ENCODE measurements at places on chromosomes 2 and 18.

GRCh38 chr2:138475277-138475776, 26.2 kb upstream of the SPOPL start:
- DNase-seq = no peak

DNA sequence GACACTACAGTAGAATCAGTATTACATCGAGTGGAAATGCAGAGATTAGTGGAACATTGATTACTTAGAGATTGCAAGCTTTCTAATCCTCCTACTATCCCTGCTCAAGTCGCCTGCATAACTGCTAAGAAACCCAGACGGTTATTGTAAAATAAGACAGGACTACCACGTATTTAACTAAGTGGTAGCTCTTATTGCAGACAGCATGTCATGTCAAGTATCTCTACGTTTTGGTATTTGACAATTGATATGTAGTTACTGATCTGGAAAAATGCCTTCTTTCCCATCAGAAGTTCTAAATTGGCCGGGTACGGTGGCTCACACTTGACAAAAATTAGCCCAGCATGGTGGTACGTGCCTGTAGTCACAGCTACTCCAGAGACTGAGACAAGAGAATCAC, 404.1 kb downstream of the CBLN2 start:
- no peak for DNase-seq

DNA sequence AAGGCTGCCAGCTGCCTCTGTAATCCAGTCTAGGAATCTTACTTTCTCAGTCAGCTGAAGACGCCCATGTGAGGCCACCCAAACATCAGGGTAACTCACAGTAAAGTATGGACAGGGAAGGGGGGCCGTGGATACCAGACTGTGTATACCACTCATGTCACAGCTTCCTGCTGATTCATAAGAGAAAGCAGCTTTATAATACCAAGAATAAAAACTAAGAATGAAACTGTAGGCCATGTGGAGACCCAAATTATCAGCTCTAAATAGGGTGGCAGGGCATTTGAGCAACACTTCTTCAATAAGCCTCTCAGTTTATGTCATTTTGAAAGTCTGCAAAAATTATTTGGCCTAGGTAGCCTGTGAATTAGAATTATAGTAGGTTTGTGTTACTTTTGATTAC, 115.0 kb upstream of the CDCA7 start:
- peak; percentile 85 for DNase-seq

DNA sequence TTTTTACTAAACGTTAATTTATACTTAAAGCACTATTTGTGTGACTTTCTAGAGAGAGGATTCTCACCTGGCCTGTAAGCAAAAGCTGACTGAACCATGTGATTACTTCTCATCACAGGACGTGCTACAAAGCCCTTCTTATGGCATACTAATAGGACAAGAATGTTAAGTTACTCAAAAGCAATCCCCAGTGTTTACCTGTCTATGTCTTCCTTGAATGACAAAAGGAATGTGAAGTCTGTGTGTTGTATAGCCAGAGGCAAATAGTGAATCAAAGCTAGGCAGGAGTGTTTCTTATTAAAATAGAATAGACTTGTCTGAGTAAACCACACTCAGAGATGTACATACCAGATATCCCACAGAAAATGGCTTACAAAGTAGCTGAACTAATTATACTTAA, 1465.5 kb downstream of the SUCLG1 start:
- DNase-seq = no peak

GRCh38 chr2:238226698-238227586, 12.9 kb downstream of the HES6 start:
- DNase-seq = no peak

Measured in activated CD4-positive, alpha-beta T cell treated with anti-CD3 and anti-CD28 coated beads, Interleukin-2, Interleukin-4, amounts not matched to agents 100 ng/mL and 50 ng/mL, durations not matched to agents 16 hours and 8 hours (primary cell).